ENCODE measurements at places on chromosomes 1 and 21. TPM values are rescaled to one million over a fixed set of nuclear protein-coding genes. Genes with fewer than 3 reads are reported as not detected.

- peak overlapping the region; percentile 55 for H3K4me3 ChIP-seq
- no peaks in the 10 kb centered on the region for H3K36me3 ChIP-seq
- peak overlapping the region; percentile 100 for H3K27ac ChIP-seq
- peaks cover 15% of the 10 kb centered on the region for H3K4me1 ChIP-seq
Measured at GRCh38 chr1:2546515-2547209, 9.5 kb upstream of the TNFRSF14 start.

DNA sequence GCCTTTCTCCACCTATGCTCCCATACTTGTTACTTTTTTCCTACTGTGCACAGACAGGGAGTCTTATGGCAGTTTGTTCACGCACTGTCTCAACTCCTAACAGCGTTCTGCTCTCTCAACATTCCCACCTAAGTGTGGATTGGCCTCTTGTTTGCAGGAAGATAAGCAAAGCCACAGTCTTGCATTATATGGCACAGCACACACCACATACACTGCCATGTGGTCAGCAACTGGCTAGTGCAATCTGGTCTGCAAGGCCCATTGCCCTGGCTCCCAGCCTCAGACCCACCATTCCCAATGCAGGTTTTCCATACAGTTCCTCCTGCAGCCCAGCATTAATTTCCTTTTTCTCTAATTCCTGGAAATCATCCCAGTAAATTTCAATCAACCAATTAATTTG lies 38.3 kb upstream of the LAMC2 start:
- H3K36me3 ChIP-seq: no peaks in the 10 kb centered on the region
- no peak overlapping the region for H3K27ac ChIP-seq
- H3K4me3 ChIP-seq: no peak overlapping the region
- no peaks in the 10 kb centered on the region for H3K4me1 ChIP-seq

DNA sequence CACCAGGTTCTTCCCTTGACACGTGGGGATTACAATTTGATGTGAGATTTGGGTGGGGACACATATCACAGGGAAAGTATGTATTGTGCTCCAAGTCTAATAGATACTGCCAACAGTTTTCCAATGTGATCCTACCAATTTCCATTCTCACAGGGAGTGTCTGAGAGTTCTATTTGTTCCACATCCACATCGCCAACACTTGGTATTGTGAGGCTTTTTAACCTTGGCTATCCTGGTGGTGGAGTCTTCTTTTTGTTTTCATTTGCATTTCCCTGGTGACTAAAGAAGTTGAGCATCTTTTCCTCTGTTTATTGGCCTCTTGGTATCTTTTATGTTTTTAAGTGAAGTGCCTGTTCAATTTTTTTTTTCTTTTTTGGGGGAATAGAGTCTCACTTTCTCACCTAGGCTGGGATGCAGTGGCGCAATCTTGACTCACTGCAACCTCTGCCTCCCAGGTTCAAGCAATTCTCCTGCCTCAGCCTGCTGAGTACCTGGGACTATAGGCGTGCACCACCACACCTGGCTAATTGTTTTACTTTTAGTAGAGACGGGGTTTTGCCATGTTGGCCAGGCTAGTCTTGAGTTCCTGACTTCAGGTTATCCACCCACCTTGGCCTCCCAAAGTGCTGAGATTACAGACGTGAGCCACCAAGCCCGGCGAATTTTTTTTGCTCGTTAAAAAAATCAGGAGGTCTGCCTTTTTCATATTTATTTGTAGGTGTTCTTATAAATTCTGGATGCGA lies 15.9 kb upstream of the PADI1 start:
- H3K36me3 ChIP-seq: no peaks in the 10 kb centered on the region
- DNase-seq: no peak
- H3K27ac ChIP-seq: no peak overlapping the region
- H3K4me1 ChIP-seq: no peaks in the 10 kb centered on the region
- no peaks in the 10 kb centered on the region for H3K27me3 ChIP-seq
- H3K4me3 ChIP-seq: no peak overlapping the region

- H3K4me1 ChIP-seq: no peaks in the 10 kb centered on the region
- DNase-seq: no peak
- H3K27me3 ChIP-seq: no peaks in the 10 kb centered on the region
- H3K4me3 ChIP-seq: no peak overlapping the region
- no peak overlapping the region for H3K27ac ChIP-seq
Measured at GRCh38 chr21:45588086-45588825, 46.0 kb upstream of the SLC19A1 start.

DNA sequence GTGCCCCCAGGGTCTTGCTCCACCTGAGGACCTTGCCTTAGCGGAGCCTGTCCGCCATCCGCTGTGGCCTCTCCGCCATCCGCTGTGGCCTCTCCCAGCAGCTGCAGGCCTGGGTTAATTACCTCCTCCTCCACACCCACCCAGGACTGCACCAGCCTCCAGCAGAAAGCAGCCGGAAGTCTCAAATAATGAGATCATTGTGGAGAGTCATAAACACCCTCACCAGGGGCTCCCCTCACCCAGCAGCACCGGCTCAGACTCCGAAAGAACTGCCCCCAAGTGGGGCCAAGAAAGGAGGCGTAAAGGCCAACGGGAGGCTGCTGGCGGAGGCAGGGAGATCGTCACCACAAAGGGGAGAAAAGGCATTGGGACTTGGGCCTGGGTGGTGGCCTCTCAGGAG lies 10.7 kb upstream of the GPR153 start:
- H3K27me3 ChIP-seq: no peaks in the 10 kb centered on the region
- H3K27ac ChIP-seq: peak overlapping the region; percentile 69
- no peak overlapping the region for H3K4me3 ChIP-seq
- H3K4me1 ChIP-seq: peaks cover 23% of the 10 kb centered on the region

DNA sequence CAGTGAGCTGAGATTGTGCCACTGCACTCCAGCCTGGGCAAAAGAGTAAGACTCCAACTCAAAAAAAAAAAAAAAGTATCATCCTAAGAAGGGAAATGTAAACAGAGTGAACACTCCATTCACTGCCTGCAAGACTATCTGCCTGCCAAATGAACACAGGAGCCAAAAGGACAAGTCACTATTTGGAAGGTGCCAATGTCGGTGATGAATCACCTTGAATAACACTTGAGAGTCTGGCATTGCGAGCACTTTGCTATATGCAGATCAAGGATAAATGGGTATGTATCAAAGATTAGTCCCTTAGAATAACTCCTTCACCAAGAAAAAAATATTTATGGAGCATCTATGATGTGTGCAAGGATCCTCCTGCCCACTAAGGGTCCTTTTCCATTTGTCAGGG lies 6.6 kb downstream of the UBR4 start:
- no peaks in the 10 kb centered on the region for H3K27me3 ChIP-seq
- no peak for DNase-seq
- no peaks in the 10 kb centered on the region for H3K36me3 ChIP-seq
- H3K4me3 ChIP-seq: no peak overlapping the region
- H3K4me1 ChIP-seq: peaks cover 12% of the 10 kb centered on the region

DNA sequence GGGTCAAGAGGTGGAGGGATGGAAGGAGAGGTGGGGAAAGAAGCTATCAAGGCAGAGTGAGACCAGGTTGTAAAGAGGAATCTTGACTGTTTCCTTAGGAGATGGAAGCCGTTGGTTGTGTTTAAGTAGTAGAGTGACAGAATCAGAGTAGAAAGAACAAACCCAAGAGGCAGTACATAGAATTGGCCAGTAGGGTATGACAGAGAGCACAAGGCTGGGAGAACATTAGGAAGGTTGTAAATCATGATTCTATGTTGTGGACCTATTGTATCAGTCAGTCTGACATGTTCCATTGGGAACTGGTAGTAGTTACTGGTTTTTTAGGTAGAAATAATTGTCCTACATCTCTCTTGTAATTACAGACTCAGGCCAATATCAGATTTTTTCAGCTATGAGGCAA lies 486.9 kb upstream of the USP24 start:
- no peak overlapping the region for H3K4me3 ChIP-seq
- H3K4me1 ChIP-seq: no peaks in the 10 kb centered on the region
- no peaks in the 10 kb centered on the region for H3K36me3 ChIP-seq
- peak; percentile 31 for DNase-seq
- H3K27ac ChIP-seq: no peak overlapping the region
- H3K27me3 ChIP-seq: no peaks in the 10 kb centered on the region

GRCh38 chr1:226762988-226763904 lies 24.2 kb upstream of the ITPKB start:
- no peaks in the 10 kb centered on the region for H3K36me3 ChIP-seq
- H3K4me1 ChIP-seq: no peaks in the 10 kb centered on the region
- no peak overlapping the region for H3K4me3 ChIP-seq

DNA sequence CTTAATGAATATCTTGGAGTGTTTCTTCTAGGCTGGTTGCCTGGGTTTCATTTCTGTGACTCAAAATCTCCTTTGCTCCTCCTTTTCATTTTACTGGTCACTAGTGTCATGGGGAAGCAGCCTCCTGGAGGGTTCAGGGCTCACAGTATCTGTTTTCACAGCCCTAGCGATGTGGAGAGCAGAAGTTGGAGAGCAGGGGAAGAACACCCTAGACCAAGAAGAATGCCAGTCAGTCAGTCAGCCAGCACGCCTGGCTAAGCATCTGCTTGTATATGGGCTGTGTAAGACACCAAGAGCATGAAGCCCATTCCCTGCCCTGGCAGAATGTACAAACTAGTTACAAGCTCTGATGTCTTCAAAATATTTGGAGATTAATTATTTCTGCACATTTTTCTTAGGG lies 7.9 kb downstream of the RXRG start:
- DNase-seq: no peak
- H3K4me3 ChIP-seq: no peak overlapping the region
- no peaks in the 10 kb centered on the region for H3K27me3 ChIP-seq
- no peak overlapping the region for H3K27ac ChIP-seq

- H3K4me3 ChIP-seq: no peak overlapping the region
- H3K4me1 ChIP-seq: no peaks in the 10 kb centered on the region
- no peaks in the 10 kb centered on the region for H3K36me3 ChIP-seq
- no peaks in the 10 kb centered on the region for H3K27me3 ChIP-seq
- DNase-seq: no peak
- no peak overlapping the region for H3K27ac ChIP-seq
Measured at GRCh38 chr1:198918920-198919319, 280.1 kb downstream of the PTPRC start.

DNA sequence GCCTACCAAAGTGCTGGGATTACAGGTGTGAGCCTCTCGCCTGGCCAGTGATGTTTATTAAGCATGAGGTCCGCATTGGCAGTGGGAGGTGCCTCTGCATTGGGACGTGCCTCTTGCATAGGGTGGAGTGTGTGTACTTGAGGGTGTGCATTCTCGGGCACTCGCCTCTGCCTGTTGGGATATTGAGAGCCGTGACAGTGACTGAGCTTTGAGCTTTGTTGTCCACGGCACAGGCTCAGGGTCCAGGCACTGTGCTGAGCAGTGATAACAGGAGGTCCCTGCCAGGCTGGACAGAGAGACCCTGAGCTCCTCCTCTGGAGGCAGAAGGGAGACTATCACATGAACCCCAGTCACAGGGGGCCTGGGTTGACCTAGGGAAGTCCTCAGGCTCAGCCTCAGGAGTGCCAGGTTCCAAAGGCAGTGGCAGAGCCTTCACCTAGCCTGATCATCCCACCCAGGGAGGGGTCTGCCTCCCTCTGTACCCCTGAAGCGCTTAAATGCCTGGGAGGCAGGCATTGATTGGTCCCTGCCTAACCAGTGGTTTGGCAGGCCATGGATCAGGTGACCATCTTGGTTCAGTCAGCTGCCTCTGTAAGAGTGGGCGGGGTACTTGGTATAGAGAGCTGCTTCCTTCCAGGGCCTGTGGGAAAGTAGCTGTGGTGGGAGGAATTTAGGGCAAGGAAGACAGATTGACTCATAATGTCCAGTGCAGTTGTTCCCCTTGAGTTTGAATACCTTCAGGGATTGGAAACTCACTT lies 213.8 kb upstream of the TMEM51 start:
- DNase-seq: no peak
- H3K36me3 ChIP-seq: no peaks in the 10 kb centered on the region

- H3K27me3 ChIP-seq: no peaks in the 10 kb centered on the region
- no peaks in the 10 kb centered on the region for H3K4me1 ChIP-seq
- no peak for DNase-seq
- no peak overlapping the region for H3K4me3 ChIP-seq
- no peak overlapping the region for H3K27ac ChIP-seq
Measured at GRCh38 chr1:211267204-211267857, 8.2 kb downstream of the RCOR3 start.

GRCh38 chr1:66370462-66370971 lies 163.4 kb upstream of the SGIP1 start:
- no peak for DNase-seq
- no peaks in the 10 kb centered on the region for H3K36me3 ChIP-seq
- no peak overlapping the region for H3K27ac ChIP-seq

DNA sequence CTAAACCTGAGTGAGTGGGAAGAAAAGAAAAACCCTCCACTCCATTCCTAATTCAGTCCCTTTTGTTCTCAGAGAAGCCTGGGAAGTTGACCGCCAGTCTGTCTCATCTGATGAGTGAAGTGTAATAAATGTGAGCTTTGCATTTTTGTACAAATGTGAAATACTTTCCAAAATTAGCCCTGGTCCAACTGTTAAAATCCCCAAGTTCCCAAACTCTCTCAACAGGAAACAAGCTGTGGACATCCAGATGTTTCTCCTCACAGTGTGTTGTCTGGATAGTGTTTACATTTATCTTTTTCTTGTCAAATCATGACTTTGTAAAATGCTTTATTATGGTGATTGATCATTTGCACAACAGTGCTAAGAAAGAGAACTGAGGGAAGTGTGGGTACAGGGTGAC lies 145.1 kb downstream of the TM2D1 start:
- H3K4me3 ChIP-seq: no peak overlapping the region
- DNase-seq: no peak
- no peaks in the 10 kb centered on the region for H3K36me3 ChIP-seq

GRCh38 chr1:100971021-100971420 lies 54.6 kb downstream of the DPH5 start:
- no peak for DNase-seq
- H3K27me3 ChIP-seq: no peaks in the 10 kb centered on the region
- H3K4me3 ChIP-seq: no peak overlapping the region

DNA sequence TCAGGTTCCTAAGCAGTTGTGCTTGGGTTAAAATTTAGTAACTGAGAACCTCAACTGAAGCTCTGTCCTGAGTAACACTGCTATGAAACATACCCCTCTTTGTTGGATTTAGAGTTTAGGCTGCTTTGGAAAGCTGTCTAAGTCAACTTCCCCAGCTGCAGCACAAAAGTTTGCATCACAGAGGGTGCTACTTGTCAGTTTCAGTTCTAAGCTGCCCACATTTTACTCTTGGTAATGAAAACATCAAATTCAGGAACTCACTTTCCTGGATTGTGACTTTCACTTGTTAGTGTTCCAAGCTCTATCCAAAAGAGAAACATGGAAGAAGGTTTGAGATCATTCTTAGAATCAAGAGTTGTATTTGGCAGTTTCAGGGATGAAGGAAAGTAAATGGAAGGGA lies 191.7 kb upstream of the NFIA start:
- no peak overlapping the region for H3K4me3 ChIP-seq
- no peaks in the 10 kb centered on the region for H3K4me1 ChIP-seq
- H3K27ac ChIP-seq: no peak overlapping the region

DNA sequence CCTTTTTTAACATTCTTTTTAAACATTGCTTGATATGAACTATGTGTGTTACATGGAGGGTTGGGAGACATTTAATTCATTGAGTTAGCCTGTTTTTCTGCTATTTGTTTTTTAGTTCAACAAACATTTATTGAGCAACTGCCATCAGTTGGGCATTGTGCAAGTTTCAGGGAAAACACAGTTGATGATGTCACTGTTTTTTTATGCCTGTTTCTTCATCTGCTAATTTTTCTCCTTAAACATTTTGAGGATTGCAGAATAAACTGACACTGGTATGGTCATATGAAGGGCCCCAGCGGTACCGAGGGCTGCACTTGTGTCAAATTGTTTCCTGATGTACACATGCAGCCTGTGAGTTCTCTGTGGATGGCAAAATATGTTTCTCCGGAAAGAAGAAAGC lies 253.0 kb downstream of the FGGY start:
- H3K27ac ChIP-seq: peak overlapping the region; percentile 22
- no peaks in the 10 kb centered on the region for H3K27me3 ChIP-seq
- no peak for DNase-seq
- H3K36me3 ChIP-seq: no peaks in the 10 kb centered on the region
- H3K4me1 ChIP-seq: no peaks in the 10 kb centered on the region
- H3K4me3 ChIP-seq: no peak overlapping the region

Gene SLC9C2
- total RNA-seq: not detected

Measured in colonic mucosa (tissue), 4 donors.